Dorsolateral prefrontal cortex (tissue), 122 donors: ENCODE measurements at places on chromosomes 1 and 21. TPM values are rescaled to one million over a fixed set of nuclear protein-coding genes. Genes with fewer than 3 reads are reported as not detected.

Gene PRAMEF10
- total RNA-seq: not detected

Gene LCK
- 0.50 TPM for total RNA-seq

DNA sequence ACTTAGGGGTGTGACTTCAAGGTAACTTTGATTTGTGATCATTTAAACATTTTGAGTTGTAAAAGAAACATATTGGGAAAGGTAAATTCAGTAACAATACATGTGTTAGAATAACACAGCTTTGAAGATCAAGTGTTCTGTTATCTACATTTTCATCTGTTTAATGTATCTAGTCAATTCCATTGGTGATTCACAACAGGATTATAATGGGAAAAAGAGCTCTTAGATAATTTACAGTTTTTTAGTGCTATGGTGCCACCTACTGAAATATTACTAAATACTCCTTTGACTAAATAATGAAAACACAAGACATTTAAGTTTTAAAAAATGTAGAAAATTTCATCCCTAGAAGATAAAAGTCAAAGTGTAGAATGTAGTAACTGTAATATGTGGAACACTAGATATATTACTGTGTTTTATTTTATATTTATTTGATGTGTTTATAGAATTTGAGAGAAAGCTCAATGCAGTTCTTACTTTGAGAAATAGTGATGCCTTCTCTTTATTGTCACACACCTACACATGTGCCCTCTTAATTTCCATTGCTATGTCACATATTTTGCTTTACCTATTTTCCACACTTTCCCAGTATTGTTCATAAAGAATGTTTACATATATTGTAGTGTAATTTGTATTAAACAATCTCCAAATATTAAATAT, 47.4 kb downstream of the PTPRC start:
- DNase-seq: no peak

DNA sequence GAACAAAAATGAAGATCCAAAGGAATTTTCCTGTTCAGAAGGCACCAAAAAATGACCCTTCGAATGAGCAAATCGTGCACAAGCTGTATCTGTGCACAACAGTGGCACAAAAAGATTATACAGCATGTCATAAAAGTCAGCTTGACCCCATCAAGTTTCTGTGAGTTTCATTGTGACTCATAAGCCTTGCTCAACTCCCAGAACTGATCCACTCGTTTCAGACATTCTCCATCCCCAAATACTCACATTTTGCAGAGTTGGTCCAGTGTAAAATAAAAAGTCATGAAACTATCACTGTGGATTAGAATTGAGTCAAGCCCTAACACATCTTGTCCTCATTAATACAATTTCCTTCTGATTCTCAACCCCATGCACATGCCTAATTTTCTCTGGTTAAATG, 174.7 kb upstream of the PKN2 start:
- DNase-seq: no peak

GRCh38 chr1:67664048-67664447, 21.0 kb upstream of the GADD45A start:
- DNase-seq: no peak

DNA sequence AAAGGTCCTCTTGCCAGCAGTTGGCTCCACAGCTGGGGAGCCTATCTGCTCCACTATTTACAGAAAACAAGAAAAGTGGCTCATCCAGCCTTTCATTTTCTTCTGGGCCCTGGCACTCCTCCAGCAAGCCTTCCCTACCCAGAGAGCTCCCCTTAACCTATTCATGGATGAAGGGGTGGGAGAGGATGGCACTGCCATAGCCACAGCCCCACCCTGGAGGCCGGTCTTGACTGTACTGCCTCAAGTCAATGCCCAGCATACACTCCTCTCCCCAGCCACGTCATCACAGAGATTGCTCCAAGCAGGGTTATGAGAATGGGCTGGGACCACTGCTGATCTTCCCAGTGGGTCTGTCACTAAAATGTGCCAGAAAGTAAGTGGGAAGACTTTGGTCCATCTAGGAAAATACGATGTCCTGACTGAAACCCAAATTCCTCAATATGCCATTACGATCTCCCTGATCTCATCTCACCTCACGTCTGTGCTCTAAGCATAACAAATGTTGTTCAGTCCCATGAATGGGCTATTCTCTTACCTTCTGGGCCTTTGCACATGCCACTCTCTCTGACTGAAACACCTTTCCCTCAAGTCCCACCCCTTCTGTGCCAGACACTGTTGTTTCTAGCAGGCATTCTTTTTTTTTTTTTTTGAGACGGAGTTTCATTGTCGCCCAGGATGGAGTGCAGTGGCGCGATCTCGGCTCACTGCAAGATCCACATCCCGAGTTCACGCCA, 21.4 kb upstream of the PTAFR start:
- no peak for DNase-seq

DNA sequence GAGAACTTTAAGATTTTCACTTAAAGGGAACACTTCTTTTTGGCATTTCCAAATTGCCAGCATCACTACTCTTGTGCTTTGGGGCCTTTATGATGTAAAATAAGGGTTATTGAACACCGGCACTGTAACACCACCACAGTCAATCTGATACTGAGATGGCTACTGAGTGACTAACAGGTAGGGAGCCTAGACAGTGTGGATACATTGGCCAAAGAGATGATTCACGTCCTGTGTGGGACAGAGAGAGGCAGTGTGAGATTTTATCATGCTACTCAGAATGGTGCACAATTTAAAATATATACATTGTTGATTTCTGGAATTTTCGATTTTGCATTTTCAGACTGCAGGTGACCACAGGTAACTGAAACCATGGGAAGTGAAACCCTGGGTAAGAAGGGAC, 261.6 kb downstream of the SPATA17 start:
- no peak for DNase-seq

GRCh38 chr1:111738133-111738435, 1.1 kb downstream of the INKA2 start:
- no peak for DNase-seq

DNA sequence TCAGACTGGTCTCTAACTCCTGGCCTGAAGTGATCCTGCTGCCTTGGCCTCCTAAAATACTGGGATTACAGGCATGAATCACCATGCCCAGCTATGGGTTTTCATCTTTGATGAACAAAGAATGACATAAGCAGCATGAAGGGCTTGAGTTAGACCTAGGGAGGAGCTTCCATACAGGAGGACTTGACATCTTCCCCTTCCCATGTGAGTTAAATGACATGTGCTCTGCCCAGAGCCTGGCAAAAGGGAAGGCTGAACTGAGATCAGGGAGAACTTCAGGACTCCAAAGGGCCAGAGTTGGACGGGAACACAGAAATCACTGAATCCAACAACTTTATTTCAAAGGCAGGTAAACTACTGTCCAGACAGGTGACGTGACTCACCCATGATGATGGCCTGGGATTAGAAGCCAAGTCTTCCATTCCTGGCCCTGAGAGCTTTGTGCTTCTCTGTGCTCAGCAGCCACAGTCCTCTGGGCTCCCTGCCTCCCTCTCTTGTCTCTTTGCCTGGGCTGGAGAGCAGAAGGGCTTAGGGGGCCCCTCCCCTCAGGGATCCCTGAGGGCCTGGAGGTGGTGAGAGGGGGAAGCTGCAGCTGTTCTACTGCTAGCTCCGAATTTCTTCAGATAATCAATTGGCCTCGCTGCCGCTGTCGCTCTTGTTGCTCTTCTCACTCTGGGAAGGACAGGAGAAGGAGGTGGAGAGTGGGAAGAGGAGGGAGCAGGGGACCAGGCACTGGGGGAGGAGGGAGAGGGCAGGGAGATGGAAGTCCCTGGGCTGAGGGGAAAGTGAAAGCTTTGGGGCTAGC, 7.6 kb downstream of the NHLH1 start:
- DNase-seq: no peak

- peak; percentile 78 for DNase-seq
These were observed 19.9 kb downstream of the ADORA1 start for GRCh38 chr1:203147376-203147775.

DNA sequence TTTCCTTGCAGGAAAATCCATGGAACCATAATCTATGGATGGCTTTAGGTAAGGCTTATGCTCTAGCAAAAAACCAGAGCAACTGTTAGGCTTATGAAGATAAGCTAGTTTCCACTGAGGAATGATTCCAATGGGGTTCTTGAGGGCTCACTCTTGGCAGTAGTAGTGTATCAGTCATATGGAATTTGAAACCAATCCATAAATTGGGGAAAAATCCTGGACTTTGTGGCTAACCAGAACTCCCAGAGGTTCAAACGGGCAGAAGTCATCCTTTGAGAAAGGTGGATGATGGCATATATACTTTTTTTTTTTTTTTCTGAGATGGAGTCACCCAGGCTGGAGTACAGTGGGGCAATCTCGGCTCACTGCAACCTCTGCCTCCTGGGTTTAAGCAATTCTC, 54.2 kb upstream of the ATF3 start:
- DNase-seq: no peak

DNA sequence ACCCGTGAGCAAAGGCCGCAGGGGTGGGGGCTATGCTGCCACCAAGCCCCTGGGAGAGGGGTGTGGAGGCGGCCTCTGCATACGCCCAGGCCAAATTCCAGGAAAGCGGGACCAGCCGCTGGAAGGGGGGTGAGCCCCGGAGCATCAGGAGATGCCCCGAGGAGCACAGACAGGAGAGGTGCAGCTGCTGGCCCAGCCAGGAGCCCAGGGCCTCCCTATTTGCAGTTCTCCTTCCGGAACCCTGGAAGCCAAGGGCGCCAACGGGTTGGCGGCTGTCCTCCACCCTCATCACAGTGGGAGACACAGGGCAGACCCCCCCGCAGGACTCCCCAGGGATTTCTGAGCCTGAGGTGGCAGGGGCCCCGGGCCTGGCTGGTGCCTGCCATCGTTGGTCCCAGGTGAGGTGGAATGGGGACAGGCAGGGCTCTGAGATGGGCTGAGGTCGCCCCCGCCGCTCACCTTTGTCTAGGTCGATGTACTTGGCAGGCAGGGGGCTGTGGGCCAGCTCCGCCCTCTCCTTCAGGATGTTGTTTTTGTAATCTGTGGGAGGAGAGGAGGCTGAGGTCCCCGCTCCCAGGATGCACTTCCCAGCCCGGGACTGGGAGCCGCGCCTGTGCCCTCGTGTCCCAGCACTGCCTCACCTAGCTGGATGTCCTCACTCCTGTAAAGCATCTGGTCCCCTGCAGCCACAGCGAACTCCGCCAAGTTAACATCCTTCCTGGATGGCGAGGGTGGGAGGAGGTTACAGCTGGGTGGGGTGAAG, 4.4 kb upstream of the DVL1 start:
- DNase-seq: no peak
